H7 (cell line): ENCODE measurements at places on chromosomes 1 and 21.

DNA sequence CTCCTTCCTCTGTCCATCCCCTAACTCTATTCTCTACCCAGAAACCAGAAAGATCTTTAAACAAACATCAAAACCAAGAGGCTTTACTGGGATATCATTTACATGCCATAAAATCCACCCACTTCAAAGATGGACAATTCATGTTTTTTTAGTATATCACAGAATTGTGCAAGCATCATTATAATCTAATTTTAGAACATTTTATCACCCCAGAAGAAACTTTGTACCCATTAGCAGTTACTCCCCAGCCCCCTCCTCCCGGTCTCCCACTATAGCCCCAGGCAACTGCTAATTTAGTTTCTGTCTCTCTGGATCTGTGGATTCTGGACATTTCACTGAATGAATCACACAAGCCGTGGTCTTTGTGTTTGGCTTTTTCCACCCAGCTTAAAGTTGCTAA lies 4.8 kb upstream of the SELENON start:
- no peak for DNase-seq

DNA sequence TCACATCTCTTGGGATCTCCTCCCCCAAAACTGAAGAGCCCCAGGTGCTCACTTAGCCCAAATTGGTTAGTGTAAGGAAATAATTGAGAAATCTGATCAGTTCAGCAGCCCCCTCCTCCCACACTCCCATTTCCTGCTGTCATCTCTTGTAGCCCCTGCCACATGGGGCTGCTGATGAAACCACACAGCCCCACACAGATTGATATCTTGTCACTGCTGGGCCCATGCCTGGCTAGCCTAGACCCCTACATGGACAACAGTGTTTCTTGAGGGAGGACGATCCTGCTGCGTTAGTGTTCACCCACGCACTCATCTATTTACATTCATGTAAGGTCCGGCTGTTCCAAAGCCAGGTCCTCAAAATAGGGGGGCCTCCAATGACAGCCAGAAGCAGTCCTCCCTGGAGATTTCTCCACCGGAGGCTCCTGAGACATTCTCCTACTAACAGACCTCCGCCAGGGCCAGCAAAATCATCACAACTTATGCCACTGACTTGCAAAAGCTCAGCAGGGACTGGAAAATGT lies 23.9 kb upstream of the RXRG start:
- no peak for DNase-seq

DNA sequence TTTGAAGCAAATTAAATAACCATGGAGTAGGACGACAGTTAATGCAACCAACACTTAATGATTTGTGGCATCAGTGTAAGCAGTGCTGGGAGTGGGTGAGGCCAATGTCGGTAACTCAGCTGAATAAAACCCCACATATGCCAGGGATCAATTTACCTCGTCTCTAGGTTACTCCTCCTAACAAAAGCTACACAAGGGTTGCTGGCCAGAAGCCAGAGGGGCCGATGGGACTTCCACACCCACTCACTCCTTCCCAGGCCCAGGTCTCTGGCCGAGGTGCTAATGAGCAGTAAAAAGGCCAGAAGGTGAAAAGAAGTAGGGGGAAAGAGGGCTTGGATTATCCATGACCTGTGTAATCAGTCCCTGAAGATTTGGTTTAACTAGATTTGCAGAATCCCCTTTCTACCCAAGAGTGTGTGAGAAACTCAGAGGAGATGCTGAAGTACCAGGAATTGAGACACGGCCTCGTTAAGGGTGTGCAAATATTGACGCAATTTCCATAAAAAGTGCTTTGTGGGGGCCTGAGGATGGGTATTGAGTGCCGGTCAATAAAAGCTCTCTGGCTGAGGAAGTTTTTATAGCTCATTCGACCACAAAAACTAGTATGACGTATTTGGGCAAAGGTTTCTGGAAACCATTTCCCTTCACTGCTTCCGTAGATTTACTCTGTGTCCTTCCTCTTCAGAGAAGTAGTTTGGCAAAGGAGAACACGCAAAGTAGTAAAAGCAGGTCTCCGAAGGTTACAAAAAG lies 145.5 kb downstream of the TBX15 start:
- DNase-seq, result no peak

GRCh38 chr1:230919207-230919606 lies 50.9 kb upstream of the C1orf198 start:
- DNase-seq, result no peak

- DNase-seq, result no peak
These were observed 136.6 kb downstream of the SLC30A10 start for GRCh38 chr1:219791766-219792165.

- DNase-seq, result peak; percentile 70
These were observed 18.4 kb downstream of the ATP1A4 start for GRCh38 chr1:160169553-160170399.

DNA sequence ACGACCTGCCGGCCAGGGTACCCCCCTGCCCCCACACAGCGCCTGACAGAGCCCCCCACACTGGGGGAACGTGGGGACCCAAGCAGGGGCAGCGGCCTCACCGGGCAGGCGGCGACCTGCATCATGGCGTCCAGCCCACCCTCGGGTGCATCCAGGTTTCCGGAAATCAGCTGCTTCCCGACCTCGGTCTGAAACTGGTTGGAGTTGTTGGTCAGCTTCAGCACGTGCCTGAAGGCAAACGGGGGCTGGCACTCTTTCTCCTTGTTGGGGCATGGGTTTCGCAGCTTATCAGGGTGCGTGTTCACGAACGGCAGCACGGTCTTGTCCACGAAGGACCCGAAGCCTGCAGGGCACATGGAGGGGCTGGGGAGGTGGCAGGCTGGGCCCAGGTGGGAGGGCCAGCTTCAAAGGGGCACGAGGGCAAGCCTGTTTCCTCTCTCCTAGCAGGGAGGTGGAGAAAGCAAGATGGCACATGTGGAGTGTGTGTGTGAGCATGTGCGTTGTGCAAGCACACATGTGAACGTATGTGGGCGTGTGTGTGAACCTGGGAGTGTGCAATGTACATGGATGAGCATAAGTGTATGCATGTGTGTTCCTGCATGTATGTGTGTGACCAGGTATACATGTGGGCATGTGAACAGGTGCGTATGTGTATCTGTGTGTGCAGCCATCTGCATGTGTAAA lies 19.2 kb downstream of the ITGB2 start:
- peak; percentile 37 for DNase-seq

- DNase-seq, result no peak
These were observed at the start of gene ANGPTL3 for GRCh38 chr1:62597281-62597680. TSS of gene ANGPTL3 (plus strand) at chr1:62597520. CDS start at chr1:62597567, 47 bp downstream.

GRCh38 chr1:154501423-154502065 lies 475 bp upstream of the TDRD10 start:
- peak; percentile 82 for DNase-seq

- DNase-seq, result no peak
These were observed 29.1 kb upstream of the SRP9 start for GRCh38 chr1:225748529-225748928.

- DNase-seq, result no peak
These were observed 442.6 kb downstream of the PRDM2 start for GRCh38 chr1:14142397-14143100.

DNA sequence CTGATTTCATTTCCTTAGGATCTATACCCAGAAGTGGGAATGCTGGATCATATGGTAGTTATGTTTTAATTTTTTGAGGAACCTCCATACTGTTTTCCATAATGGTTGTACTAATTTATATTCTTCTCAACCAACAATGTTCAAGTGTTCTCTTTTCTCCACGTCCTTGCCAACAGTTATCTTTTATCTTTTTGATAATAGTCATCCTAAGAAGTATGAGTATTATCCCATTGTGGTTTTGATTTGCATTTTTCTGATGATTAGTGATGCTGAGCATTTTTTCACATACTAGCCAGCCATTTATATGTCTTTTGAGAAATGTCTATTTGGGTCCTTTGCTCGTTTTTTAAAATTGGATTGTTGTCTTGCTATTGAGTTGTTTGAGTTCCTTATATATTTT lies 38.5 kb downstream of the ABCD3 start:
- no peak for DNase-seq

- DNase-seq, result no peak
These were observed 88.6 kb upstream of the GNG12 start for GRCh38 chr1:67921725-67922489.

- peak; percentile 99 for DNase-seq
These were observed 178.0 kb downstream of the CAMTA1 start for GRCh38 chr1:6962996-6963911.

DNA sequence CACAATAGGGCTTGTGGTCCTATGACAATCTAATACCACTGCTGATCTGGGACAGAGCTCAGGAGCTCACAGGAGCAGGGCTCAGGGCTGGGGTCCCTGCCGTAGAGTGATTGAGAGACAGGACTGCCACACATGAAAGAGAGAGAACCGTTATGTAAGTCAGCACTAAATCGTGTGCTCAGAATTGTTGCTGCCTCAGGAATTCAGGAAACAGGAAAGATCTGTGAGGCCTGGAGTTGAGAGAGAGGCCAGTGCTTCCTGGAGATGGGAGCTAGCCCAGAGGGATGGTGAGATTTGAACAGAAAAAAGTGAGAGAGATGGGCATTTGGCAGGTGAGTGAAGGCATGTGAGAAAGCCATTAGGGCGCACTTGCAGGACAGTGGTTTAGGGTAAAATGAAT lies 17.5 kb upstream of the ACBD6 start:
- no peak for DNase-seq
